Mesothelial cell of epicardium (in vitro differentiated cells): ENCODE measurements at places on chromosomes 16 and 17. TPM values are rescaled to one million over a fixed set of nuclear protein-coding genes. Genes with fewer than 3 reads are reported as not detected.

GRCh38 chr16:3965306-3965705, 84.8 kb upstream of the CREBBP start:
- peaks cover 2% of the 10 kb centered on the region for H3K27me3 ChIP-seq
- no peak overlapping the region for H3K27ac ChIP-seq
- DNase-seq = no peak
- peaks cover 18% of the 10 kb centered on the region for H3K4me1 ChIP-seq
- H3K36me3 ChIP-seq = peaks cover 21% of the 10 kb centered on the region
- H3K4me3 ChIP-seq = no peak overlapping the region

- H3K4me3 ChIP-seq = no peak overlapping the region
- H3K27ac ChIP-seq = no peak overlapping the region
- peaks cover 15% of the 10 kb centered on the region for H3K4me1 ChIP-seq
- no peak for DNase-seq
Observed at GRCh38 chr17:65666876-65667321, 105.5 kb upstream of the AXIN2 start.

DNA sequence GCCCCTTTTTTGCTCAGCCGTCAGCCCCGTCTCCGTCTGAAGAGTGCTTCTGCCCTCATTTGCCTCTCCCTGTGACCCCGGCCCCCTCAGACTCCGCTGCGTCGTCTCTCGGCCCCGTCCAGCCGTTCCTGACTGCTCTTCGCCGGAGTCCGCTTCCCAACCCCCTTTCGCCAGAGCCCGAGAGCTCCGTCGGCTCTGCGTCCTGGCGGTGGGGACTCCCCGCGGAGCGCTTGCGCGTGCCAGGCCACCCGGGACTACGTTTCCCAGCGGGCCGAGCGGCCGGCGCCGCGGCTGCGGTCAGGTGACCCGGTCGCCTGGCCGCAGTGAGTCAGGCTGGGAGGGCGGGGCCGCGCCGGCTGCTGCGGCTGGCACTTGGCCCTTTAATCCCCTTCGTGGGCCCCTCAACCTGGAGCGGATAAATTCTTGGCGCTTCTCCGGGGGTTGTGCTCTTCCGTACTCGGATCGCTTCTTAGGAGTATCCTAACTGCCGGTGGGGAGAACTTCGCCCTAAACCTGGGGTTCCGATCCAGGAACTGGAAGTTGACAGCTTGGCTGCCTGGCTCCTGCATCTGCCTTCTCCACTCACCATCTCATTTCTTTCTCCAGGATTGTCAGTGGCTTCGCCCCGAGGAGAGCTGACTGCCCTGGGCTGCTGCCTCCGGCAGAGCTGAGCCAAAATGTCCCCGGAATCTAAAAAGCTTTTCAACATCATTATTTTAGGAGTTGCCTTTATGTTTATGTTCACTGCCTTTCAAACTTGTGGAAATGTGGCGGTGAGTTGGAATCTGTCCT, at the start of gene MFSD11:
Gene MFSD11, plus strand, starts transcription at position 444 of the 792 bp plus-strand sequence. Its CDS starts 234 bp downstream, at position 678.
- peaks cover 31% of the 10 kb centered on the region for H3K36me3 ChIP-seq
- peaks cover 51% of the 10 kb centered on the region for H3K4me1 ChIP-seq
- H3K27me3 ChIP-seq = no peaks in the 10 kb centered on the region
- H3K4me3 ChIP-seq = peak within 1 kb of the TSS; percentile 86
- peak; percentile 90 for DNase-seq

DNA sequence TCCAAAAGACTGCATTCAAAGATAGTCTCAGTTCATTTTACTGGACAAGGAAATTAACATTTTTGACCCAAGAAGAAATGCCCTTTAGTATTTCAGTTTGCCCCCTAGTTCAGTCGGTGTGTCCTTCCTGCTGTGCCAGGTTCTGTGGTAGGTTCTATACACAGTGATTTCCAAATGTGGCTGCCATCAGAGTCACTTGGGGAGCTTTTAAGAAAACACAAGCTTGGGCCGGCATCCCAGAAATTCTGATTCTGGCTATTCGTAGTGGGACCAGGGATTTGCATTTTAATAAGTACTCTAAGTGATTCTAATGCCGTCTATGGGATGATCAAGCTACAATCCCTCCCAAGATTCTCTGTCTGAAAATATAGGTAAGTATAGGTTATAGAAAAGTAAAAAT, 10.2 kb downstream of the RSPRY1 start:
- no peaks in the 10 kb centered on the region for H3K36me3 ChIP-seq
- DNase-seq = no peak
- no peaks in the 10 kb centered on the region for H3K27me3 ChIP-seq
- H3K4me1 ChIP-seq = peaks cover 21% of the 10 kb centered on the region

DNA sequence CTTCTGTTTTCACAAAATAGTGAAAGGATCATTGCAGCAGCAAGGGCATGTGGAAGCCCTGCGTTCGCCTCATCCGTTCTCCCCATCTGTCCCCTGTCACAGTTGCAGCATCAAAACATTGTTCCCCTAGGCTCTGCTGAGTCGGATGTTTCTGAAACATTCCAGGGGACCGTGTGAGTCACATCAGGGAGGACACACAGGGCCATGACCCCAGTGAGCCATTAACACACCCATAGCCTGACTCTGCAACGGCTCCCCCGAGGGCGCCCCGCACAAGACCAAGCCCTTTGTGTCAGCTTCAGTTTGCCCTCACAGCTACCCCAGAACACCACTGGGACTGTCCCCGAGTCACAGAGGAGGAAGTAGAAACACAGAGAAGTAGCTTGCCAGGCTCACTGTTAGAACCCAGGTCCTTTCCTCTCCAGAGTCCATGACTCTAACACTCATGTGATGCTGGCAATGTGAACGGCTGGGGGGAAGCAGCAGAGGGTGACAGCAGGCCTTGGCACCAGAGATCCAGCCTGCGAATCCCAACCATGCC, 63.3 kb upstream of the HSBP1 start:
- H3K27ac ChIP-seq = no peak overlapping the region
- H3K4me1 ChIP-seq = no peaks in the 10 kb centered on the region
- no peak for DNase-seq
- no peaks in the 10 kb centered on the region for H3K36me3 ChIP-seq
- no peaks in the 10 kb centered on the region for H3K27me3 ChIP-seq

Gene GCSH
- 31.6 to 37.6 TPM (median 34.8 TPM) in 3 replicates for total RNA-seq

Gene RRAD
- total RNA-seq = 2.7 to 3.7 TPM (median 2.9 TPM) in 3 replicates
